ENCODE measurements at places on chromosomes 3 and 15.

DNA sequence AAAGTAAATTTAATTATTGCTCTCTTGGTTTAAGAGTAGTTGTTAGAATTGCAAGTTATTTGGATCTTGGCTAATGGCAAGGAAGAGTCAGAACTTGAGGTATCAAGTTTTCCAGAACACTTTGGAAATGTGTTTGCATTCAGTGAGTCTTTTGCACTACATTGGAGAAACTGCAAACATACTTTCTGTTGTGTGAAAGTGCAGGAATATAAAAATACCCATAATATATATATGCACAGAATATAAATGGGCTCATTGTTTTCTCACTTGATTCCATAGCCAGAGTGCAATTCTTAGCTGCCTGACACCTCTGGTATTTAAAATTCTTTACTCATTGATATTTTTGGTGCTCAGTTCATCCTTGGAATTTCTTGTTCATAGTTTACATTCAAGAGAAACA lies 92.9 kb downstream of the HCN4 start:
- DNase-seq = no peak

DNA sequence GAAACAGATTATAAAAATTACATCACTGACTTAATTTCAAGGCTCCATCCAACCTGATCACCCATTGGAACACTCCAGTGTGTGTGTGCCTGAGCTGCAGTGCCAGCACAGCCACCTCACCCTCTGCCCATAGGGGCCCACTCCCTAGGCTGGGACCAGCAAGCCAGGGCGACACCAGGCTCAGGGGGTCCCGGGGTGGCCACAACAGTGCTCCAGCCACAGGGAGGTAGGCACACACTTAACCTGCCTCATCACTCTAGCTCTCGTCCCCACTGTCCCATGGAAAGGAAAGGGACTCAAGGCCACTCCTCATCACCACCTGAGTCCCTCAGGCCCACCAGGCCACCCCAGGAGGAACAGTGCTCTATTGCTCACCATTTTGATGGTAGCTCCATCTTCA lies 24.9 kb downstream of the ZXDC start:
- DNase-seq = no peak

DNA sequence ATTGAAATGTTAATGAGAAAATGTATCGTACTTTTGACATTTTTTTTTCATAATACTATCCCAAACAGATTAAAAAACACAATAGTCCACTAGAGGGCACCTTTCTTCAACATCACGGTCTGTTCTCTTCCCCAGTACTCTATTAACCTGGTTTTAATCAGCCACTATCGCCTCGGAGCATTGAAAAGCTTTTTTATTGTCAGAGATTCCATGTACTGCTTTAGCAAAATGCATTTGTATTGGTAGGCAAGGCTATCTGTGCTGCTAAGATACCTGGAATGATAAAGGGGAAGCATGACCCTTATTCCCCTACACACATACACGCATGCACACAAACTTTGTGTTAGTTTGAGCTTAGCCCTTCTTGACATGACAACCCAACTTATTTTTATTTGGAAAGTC lies 160.1 kb upstream of the IL12A start:
- no peak for DNase-seq

GRCh38 chr15:94367726-94368535 lies 136.6 kb downstream of the MCTP2 start:
- no peak for DNase-seq

DNA sequence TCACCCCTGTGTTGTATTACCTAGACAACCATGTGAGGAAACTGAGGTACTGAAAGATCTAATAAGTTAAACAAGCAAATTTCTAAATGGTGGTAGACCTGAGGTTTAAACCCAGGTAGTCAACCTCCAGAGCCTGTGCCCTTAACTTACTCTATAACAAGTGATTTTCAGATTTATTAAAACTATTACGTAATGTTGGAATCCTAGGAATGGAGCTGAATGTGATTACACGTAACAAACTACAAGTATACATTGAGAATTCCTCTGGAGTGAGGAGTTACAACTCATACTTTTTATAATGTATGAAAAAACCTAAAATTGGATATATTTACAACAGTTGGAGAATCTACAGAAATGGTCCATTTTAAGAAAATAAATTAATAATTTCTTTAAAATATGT lies 18.0 kb downstream of the FAM98B start:
- no peak for DNase-seq

DNA sequence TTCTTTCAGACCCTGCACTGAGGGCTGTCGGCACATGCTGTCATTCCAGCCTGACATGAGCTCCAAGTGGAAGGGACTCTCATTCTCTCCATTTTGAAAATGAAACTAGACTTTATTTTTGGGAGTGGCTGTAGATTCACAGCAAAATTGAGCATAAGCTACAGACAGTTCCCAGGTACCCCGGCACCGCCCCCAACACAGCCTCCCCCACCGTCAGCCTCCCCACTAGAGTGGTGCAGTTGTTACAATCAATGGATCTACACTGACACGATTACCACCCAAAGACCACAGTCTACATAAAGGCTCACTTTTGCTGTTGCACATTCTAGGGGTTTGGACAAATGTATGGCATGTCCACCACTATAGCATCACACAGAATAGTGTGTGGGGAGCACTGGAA lies 29.5 kb upstream of the FGD5 start:
- DNase-seq = no peak

DNA sequence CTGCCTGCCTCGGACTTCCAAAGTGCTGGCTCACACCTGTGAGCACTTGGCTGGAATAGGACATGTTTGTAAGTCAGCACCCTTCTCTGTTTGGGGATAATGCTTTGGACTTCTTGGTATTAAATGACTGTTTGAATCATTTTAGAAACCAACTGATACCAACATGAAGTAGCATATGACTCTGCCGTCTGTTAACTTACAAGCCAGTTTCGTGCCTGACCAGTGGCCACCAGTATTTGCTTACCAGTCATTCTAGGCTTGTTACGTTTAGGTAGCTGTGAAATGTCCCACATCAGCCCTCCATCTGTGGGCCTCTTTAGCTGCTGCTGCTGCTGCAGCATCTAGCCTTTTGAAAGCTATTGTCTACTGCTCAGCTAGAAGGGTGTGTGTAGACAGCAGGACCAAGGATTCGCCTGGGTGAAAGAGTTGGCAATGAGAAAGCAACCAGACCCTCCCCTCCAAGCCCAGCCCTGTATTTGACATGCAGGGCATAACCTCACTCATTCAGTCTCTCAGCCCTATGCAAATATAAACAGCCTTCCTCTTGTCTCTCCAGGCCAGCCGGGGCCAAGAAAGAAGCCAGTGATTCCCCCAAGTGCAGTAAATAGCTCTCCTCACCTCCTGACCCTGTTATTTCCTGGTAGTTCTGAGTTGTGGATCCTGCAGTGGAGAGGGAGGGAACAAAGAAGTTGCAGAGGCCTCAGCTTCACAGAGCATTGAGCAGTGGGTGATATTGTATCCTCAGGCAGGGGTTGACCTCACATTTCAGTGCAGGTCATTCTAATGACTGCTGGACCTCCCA lies 51.0 kb downstream of the NKIRAS1 start:
- no peak for DNase-seq

DNA sequence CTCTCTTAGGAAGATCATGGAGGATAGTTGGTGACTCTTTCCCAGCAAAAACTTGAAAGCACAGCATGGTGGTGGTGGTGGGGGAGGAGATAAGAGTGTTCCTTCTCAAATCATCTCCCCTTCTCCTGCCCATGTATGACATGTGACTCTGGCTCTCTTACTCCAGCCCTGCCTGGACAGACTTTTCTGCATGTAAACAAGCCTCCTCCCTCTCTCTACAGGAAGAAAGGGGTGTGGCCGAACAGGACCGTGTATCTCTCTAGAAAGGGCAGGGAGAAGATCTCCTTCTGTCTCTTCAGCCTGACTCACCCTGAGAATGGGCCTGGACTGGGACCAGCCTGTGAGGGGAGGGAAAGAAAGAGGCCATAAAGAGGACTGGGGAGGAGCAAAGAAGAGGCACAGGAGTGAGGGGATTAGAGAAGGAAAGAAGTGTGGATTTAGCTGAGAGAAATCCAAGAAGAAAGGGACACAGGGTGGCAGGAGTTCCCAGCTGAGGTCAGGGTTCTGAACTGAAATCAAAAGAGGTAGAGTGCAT lies 1.5 kb downstream of the CELF6 start:
- DNase-seq = no peak

- DNase-seq = no peak
Measured at GRCh38 chr3:133077688-133078087, 39.5 kb downstream of the TMEM108 start.

DNA sequence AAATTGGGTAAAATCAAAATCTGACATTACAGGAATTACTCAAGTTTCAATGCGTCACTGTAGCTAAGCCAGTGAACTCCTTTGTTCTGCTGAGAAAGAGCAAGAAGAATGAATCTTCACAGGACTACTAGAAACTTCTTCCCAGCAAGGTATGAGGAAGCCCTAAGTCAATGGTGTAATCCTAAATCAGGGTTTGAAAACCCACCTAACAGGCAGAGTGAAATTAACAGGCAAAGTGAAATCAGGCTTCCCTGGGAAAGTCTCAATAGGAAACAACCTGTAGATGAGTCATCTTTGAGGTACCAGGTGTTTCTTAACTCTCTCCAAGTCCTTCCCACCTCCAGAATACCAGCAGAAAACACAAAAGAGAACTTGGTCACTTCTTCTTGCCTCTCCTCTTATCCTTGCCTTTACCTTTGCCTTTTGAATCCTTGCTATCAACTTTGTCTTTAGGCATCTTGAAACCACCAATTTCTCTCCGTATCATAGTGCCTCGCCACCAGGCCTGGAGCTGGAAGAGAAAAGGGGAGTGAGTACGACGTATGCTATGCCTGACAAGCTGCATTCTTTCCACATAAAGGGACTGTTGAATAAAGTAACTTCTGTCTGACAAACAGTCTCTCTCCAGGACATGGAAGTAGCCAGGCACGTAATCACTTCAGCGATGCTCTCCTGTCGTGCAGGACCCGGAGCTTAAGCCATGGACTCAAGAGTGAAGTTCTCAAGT lies 60.6 kb upstream of the RPL35A start:
- DNase-seq = no peak

DNA sequence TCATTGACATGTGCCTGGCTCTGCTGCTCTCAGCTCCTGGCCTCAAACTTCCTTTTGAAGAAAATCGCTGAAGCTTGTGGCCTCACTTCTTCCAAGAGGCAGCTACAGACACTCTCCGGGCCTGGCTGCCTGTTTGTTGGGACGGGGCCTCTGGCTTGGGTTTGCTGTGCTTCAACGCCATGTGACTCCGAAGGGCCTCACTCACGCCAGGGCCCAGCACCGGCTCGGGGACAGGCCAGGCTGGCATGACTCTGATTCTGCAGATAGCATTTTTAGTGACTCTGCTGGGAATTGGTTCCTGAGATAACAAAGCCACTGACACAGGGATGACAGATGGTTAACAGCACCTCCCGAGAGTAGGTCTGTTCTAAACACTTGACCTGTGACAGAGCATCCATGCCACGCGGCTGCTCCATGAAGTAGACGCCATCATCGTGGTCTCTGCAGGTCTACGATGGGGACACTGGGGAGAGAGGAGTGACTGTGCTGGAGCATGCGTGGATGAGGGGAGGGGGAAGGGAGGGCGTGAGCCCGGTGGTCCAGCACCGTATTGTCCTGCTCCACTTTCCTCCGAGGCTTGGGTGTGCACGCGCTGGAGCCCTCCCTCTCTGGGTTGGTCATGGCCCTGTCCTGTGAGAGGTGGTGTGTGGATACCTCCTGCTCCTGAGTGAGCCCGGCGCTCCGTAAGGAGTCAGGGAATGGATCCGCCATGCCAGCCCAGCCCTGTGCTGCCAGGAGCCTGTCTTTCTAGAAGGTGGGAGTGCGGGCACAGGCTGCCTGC lies 133.6 kb downstream of the TJP1 start:
- DNase-seq = no peak

DNA sequence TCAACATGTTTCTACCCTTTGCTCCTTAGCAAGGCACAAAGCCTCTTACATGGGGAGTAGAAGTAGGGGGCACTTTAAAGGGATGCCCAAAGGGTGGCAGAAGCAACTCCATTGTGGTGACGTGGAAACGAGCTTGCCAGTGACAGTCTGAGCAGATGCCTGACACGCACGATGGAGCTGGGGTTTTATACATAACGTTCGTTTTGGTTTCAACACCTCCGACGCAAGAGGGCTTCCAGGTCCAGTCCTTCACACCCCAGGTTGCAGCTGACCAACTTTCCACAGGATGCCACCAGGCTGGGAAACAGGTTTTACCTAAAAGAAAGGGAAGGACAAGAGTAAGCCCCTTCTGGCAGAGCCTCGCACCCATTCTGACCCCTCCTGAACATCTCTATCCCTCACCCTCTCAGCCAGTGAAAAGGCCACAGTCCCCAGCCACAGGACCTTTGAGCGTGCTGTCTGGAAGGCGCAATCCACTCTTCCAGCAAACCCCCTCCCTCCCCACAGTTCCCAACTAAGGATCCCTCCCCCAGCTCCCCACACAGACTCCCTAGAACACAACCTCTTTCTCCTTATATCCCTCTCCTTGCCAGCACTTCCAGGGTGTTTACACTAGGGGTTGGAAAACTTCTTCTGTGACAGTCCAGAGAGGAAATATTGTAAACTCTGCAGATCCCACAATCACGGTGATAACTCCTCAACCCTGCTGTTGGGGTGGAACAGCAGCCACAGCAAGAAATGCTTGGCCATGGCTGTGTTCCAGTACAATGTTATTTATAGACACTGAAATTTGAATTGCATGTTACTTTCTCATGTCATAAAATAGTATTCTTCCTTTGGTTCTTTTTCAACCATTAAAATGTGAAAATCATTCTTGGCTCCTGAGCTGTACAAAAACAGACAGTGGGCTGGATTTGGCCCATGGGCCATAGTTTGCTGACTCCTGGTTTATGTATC lies 36.2 kb downstream of the FAM174B start:
- DNase-seq = no peak

DNA sequence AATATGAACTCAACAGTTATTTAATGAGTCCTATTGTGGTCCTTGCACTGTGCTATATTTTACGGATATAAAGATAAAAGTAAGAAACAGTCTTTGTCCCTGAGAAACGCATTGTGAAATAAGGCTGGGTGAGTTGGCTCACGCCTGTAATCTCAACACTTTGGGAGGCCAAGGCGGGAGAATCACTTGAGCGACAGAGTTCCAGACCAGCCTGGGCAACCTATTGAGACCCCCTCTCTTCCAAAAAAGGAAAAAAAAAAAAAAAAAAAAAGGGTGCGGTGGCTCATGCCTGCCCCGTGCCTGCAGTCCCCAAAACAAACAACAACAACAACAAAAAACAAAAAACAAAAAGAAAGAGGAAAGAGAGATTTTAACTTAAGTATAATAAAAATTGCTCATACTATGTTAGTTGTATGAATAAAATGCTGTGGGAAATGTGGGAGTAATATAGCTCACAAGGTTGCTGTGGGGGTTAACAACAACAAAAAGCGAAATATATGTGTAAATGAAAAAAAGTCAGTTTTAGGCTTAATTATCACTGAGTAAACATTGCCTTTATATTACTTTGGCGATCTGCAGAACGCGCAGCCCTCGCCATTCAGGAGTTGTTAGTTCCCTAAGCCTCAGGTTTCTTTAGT lies 461 bp upstream of the FNDC3B start:
- DNase-seq = no peak
